A549 treated with GW870086 at 1 μM for 4 hours (cell line): ENCODE measurements at places on chromosomes 13 and 19. TPM values are rescaled to one million over a fixed set of nuclear protein-coding genes. Genes with fewer than 3 reads are reported as not detected.

The SPACA4 gene
- 0.31 TPM in 1 of 5 replicates, not detected in the others for total RNA-seq

The BEST2 gene
- total RNA-seq = 0.10 to 0.26 TPM (median 0.22 TPM) in 5 replicates

The PEG3 gene
- total RNA-seq = not detected in 5 replicates

The KL gene
- 0.05 to 0.09 TPM (median 0.06 TPM) in 5 replicates for total RNA-seq

The MIA gene
- not detected in 5 replicates for total RNA-seq

The TEX29 gene
- total RNA-seq = not detected in 5 replicates

The SELENOV gene
- not detected in 5 replicates for total RNA-seq

The DNAAF3 gene
- 3.7 to 7.7 TPM (median 5.7 TPM) in 5 replicates for total RNA-seq

The SOX1 gene
- total RNA-seq = not detected in 5 replicates

The IGSF23 gene
- 0.41 to 0.66 TPM (median 0.59 TPM) in 5 replicates for total RNA-seq

The PLEKHG2 gene
- total RNA-seq = 78.8 to 119 TPM (median 96.5 TPM) in 5 replicates

The UHRF1 gene
- total RNA-seq = 39.2 to 48.7 TPM (median 43.0 TPM) in 5 replicates

The KLK14 gene
- 0.32 to 0.71 TPM (median 0.42 TPM) in 5 replicates for total RNA-seq

The NCR1 gene
- total RNA-seq = not detected in 5 replicates

The ZNF493 gene
- total RNA-seq = 0.05 to 0.55 TPM in 2 of 5 replicates, not detected in the others

The LRFN3 gene
- 13.5 to 23.2 TPM (median 21.2 TPM) in 5 replicates for total RNA-seq

The KLK3 gene
- total RNA-seq = 0.17 TPM in 1 of 5 replicates, not detected in the others

The SIGLEC14 gene
- 0.12 TPM in 1 of 5 replicates, not detected in the others for total RNA-seq

The CYP2A7 gene
- total RNA-seq = not detected in 5 replicates

The REEP6 gene
- total RNA-seq = 4.3 to 6.8 TPM (median 4.4 TPM) in 5 replicates

The ZNF793 gene
- 0.08 TPM in 1 of 5 replicates, not detected in the others for total RNA-seq

The MYDGF gene
- 122 to 151 TPM (median 136 TPM) in 5 replicates for total RNA-seq

The USHBP1 gene
- total RNA-seq = not detected in 5 replicates

The MAP4K1 gene
- 0.40 to 3.6 TPM (median 0.85 TPM) in 5 replicates for total RNA-seq

The PTPRS gene
- 18.3 to 30.1 TPM (median 26.8 TPM) in 5 replicates for total RNA-seq

The TMEM238 gene
- 2.8 to 9.2 TPM (median 7.0 TPM) in 5 replicates for total RNA-seq

The MISP gene
- total RNA-seq = 67.0 to 86.8 TPM (median 81.7 TPM) in 5 replicates

The TLE6 gene
- total RNA-seq = 3.5 to 8.1 TPM (median 5.5 TPM) in 5 replicates

The RAB3A gene
- total RNA-seq = 0.55 to 1.1 TPM (median 0.61 TPM) in 5 replicates

The ZNF285 gene
- 1.7 to 2.5 TPM (median 2.4 TPM) in 5 replicates for total RNA-seq

The SMIM44 gene
- total RNA-seq = not detected in 5 replicates

The PSG2 gene
- not detected in 5 replicates for total RNA-seq

The CAPS gene
- 0.86 to 1.5 TPM (median 0.96 TPM) in 5 replicates for total RNA-seq

The NOTCH3 gene
- 12.5 to 20.8 TPM (median 19.1 TPM) in 5 replicates for total RNA-seq

The FGF21 gene
- total RNA-seq = not detected in 5 replicates

The MCEMP1 gene
- not detected in 5 replicates for total RNA-seq

The SCEL gene
- total RNA-seq = 0.76 to 1.1 TPM (median 0.93 TPM) in 5 replicates

The IPO5 gene
- total RNA-seq = 65.3 to 90.1 TPM (median 81.9 TPM) in 5 replicates

The CACNA1A gene
- total RNA-seq = 0.08 to 0.29 TPM (median 0.15 TPM) in 4 of 5 replicates, not detected in the other

The ZNF547 gene
- total RNA-seq = 1.4 to 2.2 TPM (median 1.7 TPM) in 5 replicates

The MAST1 gene
- total RNA-seq = 0.89 to 3.0 TPM (median 2.4 TPM) in 5 replicates

The GEMIN7 gene
- 90.6 to 105 TPM (median 94.4 TPM) in 5 replicates for total RNA-seq

The SPHK2 gene
- 12.0 to 16.9 TPM (median 13.6 TPM) in 5 replicates for total RNA-seq

The FPR1 gene
- total RNA-seq = 0.11 to 0.24 TPM in 2 of 5 replicates, not detected in the others
